ENCODE measurements at places on chromosomes 2 and 18.

DNA sequence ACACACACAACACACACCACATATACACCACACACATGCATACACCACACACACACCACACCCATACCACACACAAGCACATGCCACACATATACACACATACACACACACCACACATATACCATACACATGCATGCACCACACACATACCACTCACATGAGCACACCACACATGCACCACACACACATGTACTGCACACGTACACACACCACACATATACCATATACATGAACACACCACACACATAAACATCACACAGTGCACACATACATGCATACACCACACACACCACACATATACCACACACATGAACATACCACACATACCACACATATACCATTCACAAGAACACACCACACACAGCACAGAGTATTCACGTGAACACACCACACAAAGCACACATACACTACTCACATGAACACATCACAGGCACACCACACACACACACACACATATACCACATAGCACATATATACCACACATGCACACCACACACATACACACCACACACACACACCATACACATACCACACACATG, 219.9 kb upstream of the RAB6C start:
- DNase-seq, result no peak

- DNase-seq, result no peak
Measured at GRCh38 chr18:37019157-37019827, 190.4 kb downstream of the KIAA1328 start.

DNA sequence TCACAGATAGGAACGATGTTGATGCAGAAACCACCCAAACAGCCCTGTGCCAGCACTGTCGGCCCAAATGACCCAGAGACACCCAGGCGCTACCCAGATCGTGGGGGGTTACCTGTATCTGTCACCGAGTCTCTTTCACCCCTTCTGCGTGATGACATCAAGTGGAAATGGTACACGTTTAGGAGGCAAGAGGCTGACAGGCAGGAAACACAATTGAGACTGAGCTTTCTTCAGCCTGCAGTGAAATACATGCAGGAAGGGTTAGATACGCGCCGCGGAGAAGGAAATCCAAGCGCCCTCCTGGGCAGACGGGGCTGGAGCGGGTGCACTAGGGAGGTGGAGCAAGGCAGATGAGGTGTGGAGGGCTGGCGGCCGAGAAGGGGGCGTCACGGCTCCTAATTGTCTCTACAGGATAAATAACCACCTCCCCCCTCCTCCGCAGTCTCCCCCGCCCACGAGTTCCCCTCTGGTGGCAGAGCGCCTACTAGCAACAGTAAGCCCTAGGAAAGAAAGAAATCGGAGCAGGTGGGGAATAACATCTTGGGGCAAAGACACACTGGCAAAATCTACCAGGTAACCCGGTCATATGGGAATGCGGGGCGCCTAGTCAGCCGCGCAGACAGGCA, at the start of gene RNF152:
RNF152 (minus strand) TSS at position 325 of the 626 bp plus-strand sequence. CDS start 76,544 bp downstream, outside the sequence.
- DNase-seq, result peak; percentile 18

GRCh38 chr18:74494514-74494913, 1.6 kb upstream of the CNDP2 start:
- DNase-seq, result no peak

DNA sequence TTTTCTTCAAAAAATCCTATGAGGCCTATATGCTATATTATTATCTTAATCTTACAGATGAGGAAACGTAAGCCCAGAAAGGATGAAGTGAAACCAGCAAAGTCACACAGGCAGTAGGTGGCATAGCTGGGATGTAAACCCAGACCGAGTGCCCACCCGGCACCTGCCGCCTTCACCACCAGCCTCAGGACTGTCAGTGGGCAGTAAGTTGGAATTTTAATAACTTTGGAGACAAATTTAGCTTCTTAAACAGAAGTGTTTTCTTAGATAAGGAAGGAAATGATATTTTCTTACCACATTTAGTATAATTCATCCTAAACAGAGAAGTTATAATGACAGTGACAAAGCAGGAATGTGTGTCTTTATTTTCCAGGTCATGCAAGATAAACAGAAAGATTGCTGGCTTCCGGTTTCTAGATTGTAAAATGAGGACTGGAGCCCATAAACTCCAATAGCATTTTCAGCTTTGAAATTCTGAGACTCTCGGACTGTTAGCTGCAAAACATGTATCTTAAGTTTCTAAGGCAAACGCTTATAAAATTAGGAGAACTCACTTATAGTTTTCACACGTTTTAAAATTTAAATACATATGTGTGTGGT, 59.3 kb downstream of the CD8B2 start:
- DNase-seq, result no peak

GRCh38 chr18:26082475-26082874, 7.9 kb downstream of the SS18 start:
- no peak for DNase-seq

DNA sequence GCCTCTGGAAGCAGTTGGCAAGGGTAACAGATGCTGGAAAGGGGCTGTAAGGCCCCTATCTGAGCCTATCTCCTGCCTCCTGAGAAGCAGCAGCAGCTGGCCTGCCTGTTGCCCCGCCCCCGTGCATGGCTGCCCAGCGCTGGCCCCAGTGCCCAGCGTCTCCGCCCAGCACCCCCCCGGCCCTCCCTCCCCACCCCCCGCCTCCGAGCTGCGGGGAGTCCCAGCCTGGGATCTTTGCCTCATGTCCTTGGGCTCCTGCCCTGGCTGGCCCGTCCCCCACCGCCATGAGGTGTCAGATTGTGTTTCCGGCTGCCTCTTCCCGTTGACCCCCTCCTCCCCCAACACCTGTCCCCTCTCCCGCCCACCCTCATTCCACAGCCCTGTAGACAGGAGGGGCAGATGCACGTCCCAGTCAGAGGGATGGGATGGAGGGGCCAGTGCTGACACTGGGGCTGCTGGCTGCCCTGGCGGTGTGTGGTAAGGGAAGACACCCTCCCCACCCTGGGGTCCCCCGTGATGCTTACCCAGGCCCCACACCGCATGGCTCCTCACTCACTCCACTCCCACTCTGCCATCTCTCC, at the start of gene CHRND:
CHRND (plus strand) TSS at position 370 of the 581 bp plus-strand sequence; CDS start at position 426, 56 bp downstream.
- DNase-seq, result no peak

GRCh38 chr2:237258116-237258515, 155.8 kb downstream of the COL6A3 start:
- no peak for DNase-seq

GRCh38 chr2:2226326-2226725, 104.7 kb downstream of the MYT1L start:
- no peak for DNase-seq

GRCh38 chr2:238811759-238812158, 36.1 kb upstream of the TWIST2 start:
- no peak for DNase-seq

DNA sequence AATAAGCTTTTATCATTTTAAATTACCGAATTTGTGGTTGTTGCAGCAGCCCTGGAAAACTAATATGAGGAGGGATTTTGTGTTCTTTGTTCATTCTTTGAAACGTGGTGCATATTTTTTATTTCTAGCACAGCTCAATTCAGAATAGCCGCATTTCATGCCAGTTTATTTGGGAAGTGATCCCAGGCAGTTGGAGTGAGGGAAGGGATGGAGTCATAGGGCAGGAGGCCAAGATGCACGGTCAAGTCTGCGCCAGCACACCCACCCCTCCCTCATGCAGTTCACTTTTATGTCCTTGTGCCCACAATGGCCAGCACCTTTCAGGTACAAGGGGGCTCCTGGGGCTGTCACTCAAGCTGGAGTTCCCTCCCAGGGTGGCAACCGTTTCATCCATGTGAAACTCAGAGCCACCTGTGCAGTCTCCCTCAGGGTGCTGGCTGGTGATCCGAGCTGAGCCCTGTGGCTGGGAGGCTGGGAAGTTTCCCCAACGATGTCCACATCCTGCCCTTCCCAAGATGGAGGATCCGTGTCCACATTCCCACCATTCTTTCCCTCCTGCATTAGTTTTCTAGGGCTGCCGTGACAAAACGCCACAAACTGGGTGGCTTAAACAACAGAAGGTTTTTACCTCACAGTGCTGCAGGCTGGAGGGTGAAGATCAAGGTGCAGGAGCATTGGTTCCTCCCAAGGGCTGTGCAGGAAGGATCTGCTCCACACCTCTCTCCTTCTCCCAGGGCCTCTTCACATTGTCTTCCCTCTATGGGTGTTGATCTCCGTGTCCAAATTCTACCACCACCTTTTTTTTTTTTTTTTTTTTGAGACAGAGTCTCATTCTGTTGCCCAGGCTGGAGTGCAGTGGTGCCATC, 68.5 kb upstream of the ITGA6 start:
- no peak for DNase-seq

DNA sequence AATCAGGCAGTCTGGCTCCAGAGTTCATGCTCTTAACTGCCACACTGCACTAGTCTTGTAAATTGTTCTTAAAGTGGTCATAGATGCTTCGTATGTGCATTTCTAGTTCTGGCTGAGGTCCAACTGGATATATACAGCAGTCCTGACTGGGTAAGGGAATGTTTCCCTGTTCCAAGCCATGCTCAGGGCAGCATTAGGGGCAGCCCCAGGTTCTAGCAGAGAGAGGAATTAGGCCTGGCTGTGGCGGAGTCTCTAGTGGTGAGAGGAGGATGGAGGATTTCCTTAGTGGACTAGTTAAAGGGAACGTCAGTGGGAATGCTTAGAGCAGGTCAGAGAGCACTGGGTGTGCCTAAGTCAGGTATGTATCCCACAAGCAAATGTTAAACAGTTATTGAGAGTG, 28.0 kb downstream of the UBE2E3 start:
- no peak for DNase-seq

DNA sequence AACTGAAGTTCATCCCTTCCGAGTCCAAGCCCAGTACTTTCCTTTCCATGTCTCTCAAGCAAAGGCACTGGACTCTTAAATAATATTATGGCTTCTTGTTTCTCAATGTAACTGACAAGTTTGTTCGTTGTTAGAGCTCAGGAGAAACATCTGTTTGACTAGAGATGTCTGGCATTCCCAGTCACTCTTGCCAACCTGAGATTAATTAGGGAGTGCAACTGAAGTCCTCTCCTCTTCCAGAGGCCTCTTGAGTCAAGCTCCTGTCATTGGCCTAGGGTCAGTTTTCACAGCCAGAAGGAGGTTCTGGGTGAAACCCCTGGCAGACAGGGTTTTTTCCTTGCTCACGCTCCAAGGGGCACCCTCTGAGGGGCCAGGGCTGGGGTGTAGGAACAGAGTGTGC, 196.1 kb downstream of the AGPS start:
- no peak for DNase-seq

DNA sequence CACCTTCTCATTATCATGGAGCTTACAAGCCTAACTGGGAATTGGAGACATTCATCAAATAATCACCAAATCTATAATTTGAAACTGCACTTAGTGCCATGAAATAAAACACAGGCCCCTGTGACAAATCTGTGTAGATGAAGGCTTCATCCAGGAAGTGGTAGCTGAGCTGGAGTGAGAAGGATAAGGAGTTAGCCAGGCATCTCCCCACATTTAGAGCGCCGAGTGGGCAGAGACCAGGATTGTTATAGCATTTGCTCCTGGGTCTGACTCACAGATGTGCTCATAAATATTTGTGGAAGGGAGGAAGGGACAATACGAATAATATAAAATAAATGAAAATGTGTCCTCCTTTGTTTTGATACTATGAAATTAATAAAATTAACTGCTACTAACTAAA, 2.5 kb upstream of the MAT2A start:
- no peak for DNase-seq

- DNase-seq, result no peak
Measured at GRCh38 chr2:105042189-105042588, 4.3 kb downstream of the MRPS9 start.

- no peak for DNase-seq
Measured at GRCh38 chr2:30860726-30861125, 53.5 kb upstream of the CAPN13 start.

DNA sequence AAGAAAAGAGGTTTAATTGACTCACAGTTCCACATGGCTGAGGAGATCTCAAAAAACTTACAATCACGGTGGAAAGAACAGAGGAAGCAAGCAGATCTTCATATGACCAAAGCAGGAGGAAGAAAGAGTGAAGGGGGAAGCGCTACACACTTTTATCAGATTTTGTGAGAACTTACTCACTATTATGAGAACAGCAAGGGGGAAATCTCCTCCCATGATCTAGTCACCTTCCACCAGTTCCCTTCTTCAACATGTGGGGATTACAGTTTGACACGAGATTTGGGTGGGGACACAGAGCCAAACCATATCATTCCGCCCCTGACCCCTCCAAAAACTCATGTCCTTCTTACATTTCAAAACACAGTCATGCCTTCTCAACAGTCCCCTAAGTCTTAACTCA, 54.2 kb downstream of the G6PC2 start:
- no peak for DNase-seq

DNA sequence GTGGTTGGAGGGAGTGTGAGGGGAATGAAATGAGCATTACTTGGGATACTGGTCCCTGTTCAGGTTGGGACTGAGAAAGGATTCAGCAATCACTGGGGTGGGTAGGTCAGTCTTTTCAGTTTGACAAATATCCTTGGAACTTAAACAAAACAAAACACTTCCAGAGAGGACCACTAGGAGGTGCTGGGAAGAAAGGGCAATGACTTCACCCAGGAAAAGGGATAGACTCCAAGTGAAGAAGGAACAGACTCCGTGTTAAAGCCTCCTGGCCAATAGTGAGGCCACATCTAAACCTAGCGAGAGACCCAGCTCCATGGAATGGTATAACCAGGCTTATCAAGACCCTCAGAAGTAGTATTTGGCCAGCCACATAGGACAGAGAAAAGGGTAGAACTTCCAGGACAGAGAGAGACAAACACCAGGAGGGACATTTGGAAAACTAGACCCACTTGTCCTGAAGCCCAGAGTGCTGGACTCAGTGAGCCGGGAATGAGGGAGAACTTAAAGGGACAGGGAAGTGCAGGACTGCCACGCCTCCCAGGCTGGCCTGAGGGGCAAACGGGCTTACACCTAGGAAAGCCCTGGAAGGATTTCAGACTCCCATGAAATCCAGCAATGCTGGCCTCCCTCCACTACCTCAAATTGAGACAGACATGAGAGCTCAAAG, 19.6 kb upstream of the KCNG3 start:
- DNase-seq, result no peak

- DNase-seq, result no peak
Measured at GRCh38 chr2:99643787-99644418, 154.1 kb upstream of the REV1 start.

DNA sequence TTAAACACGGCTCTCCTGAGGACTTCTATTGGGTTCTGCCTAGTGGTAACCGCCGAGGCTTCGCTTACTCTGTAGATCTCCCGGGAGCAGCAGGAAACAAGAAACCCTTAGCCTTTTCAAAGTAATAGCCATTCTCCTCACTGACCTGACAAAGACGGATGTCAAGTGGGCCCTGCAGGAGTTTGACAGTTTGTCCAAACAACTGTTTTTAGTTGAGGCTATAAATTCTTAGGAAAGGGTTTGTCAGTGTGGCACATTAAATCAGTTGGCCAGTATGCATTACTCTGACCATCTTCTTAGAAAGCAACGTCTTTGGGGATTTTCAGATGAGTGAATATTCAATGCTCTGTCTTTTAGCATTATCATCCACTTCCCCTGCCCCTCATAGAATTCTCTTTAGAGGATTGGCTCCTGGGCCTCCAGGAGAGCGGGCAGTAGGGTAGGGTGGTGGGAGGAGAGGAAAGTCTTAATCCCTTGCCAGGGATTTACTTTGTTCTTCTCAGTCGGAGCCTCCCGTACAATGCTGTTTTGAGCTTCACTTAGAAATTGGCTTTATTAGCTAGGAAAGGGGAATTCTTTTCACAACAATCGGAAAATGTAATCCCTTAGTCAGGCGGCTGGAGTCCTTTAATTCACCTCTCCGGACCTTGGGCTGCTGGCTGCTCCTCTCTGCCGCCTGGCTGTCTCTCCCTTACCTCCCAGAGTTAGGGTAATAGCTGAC, 13.3 kb upstream of the C18orf32 start:
- no peak for DNase-seq

- no peak for DNase-seq
Measured at GRCh38 chr2:178404368-178404767, 46.6 kb downstream of the PRKRA start.

Data from activated CD4-positive, alpha-beta T cell treated with anti-CD3 and anti-CD28 coated beads, Interleukin-2, amount 50 U/mL, for 1 hour (primary cell).